ENCODE measurements at places on chromosomes 3 and 15. TPM values are rescaled to one million over a fixed set of nuclear protein-coding genes. Genes with fewer than 3 reads are reported as not detected.

Gene KCNMB2
- total RNA-seq = 0.45 TPM

DNA sequence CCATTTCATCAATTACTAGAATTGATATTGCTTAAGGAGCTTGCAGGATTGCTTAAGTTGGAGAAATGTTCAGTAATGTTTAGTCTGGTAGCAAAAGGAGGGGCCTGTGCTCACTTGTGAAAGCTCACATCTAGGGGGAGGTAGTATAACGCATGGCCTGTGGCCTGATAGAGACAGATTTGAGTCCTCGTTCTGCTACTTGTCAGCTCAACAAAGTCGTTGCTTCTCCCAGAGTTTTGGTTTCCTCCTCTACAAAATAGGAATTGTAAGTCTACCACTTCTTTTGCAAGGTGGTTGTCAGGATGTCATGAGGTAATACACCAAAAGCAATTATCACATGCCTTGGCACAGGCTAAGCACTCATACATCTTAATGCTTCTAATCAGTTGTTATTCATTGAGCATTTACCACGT is 1.3 kb downstream of the ST3GAL6 start:
- peaks cover 69% of the 10 kb centered on the region for H3K4me1 ChIP-seq
- peak overlapping the region; percentile 54 for H3K27ac ChIP-seq
- DNase-seq = no peak
- H3K36me3 ChIP-seq = no peaks in the 10 kb centered on the region

- no peaks in the 10 kb centered on the region for H3K27me3 ChIP-seq
- H3K27ac ChIP-seq = no peak overlapping the region
Observed at GRCh38 chr15:74865316-74865715, 7.8 kb downstream of the SCAMP2 start.

GRCh38 chr15:60095711-60096110 is 91.6 kb downstream of the FOXB1 start:
- H3K4me3 ChIP-seq = no peak overlapping the region
- H3K36me3 ChIP-seq = no peaks in the 10 kb centered on the region
- no peak overlapping the region for H3K27ac ChIP-seq
- no peak for DNase-seq
